ENCODE measurements at places on chromosomes 16 and 17. TPM values are rescaled to one million over a fixed set of nuclear protein-coding genes. Genes with fewer than 3 reads are reported as not detected.

TP53TG3B gene
- polyA plus RNA-seq: not detected

RDM1 gene
- 0.21 TPM for polyA plus RNA-seq

KRT9 gene
- polyA plus RNA-seq: not detected

CEP131 gene
- 5.3 TPM for polyA plus RNA-seq

SMIM22 gene
- not detected for polyA plus RNA-seq

TLCD3B gene
- 0.59 TPM for polyA plus RNA-seq

KRTAP1-1 gene
- not detected for polyA plus RNA-seq

TMEM100 gene
- not detected for polyA plus RNA-seq

POLR3K gene
- 28.0 TPM for polyA plus RNA-seq

PRAC1 gene
- polyA plus RNA-seq: not detected

TOP3A gene
- 20.4 TPM for polyA plus RNA-seq

KIF1C gene
- polyA plus RNA-seq: 33.6 TPM

PSMC3IP gene
- 5.9 TPM for polyA plus RNA-seq

MILR1 gene
- polyA plus RNA-seq: 21.6 TPM

CES3 gene
- polyA plus RNA-seq: 0.10 TPM

KRTAP9-8 gene
- not detected for polyA plus RNA-seq

UMOD gene
- not detected for polyA plus RNA-seq

WFIKKN1 gene
- polyA plus RNA-seq: 0.06 TPM

CA10 gene
- polyA plus RNA-seq: not detected

MYH11 gene
- not detected for polyA plus RNA-seq

GPR179 gene
- not detected for polyA plus RNA-seq

CCDC200 gene
- not detected for polyA plus RNA-seq

MAPT gene
- polyA plus RNA-seq: 0.04 TPM

SLC2A4 gene
- polyA plus RNA-seq: 0.12 TPM

TNK1 gene
- polyA plus RNA-seq: 0.22 TPM

ZNF423 gene
- polyA plus RNA-seq: 2.2 TPM

BRIP1 gene
- 1.8 TPM for polyA plus RNA-seq

BIRC5 gene
- 32.8 TPM for polyA plus RNA-seq

KAT2A gene
- 32.4 TPM for polyA plus RNA-seq

HOXB8 gene
- polyA plus RNA-seq: 2.4 TPM

HBA1 gene
- polyA plus RNA-seq: not detected

TBC1D3E gene
- not detected for polyA plus RNA-seq

NPIPB13 gene
- polyA plus RNA-seq: 4.4 TPM

KRTAP4-1 gene
- polyA plus RNA-seq: not detected

ARHGAP27 gene
- polyA plus RNA-seq: 21.0 TPM

NR1D1 gene
- 2.3 TPM for polyA plus RNA-seq

RGS11 gene
- polyA plus RNA-seq: 4.9 TPM

TGFB1I1 gene
- polyA plus RNA-seq: 73.3 TPM

NLRC5 gene
- polyA plus RNA-seq: 8.0 TPM

GLP2R gene
- not detected for polyA plus RNA-seq

HOXB4 gene
- polyA plus RNA-seq: 4.6 TPM

CNTD1 gene
- not detected for polyA plus RNA-seq

SLC6A2 gene
- not detected for polyA plus RNA-seq

FLYWCH1 gene
- polyA plus RNA-seq: 32.0 TPM

GDE1 gene
- polyA plus RNA-seq: 32.9 TPM

FGF11 gene
- polyA plus RNA-seq: 0.70 TPM

MVD gene
- 60.3 TPM for polyA plus RNA-seq

KCNJ18 gene
- not detected for polyA plus RNA-seq

GRB7 gene
- 0.04 TPM for polyA plus RNA-seq

All from endothelial cell of umbilical vein (primary cell).